ENCODE measurements at places on chromosomes 1 and 21.

- no peak for DNase-seq
Observed at GRCh38 chr1:29117381-29117780, 6.3 kb downstream of the TMEM200B start.

DNA sequence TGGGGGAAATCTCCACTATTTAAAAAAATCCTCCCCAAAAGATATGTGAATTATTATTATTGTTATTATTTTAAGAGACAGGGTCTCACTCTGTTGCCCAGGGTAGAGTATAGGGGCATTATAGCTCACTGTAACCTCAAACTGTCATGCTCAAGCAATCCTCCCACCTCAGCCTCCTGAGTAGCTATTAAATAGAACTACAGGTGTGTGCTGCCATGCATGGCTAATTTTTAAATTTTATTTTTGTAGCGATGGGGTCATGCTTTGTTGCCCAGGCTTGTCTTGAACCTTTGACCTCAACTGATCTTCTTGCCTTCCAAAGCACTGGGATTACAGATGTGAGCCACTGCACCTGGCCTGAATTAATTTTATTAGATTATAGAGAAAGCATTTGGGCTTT lies 116.8 kb downstream of the RABGAP1L start:
- no peak for DNase-seq

- DNase-seq, result no peak
Observed at GRCh38 chr1:35043498-35043897, 11.8 kb upstream of the ZMYM6 start.

DNA sequence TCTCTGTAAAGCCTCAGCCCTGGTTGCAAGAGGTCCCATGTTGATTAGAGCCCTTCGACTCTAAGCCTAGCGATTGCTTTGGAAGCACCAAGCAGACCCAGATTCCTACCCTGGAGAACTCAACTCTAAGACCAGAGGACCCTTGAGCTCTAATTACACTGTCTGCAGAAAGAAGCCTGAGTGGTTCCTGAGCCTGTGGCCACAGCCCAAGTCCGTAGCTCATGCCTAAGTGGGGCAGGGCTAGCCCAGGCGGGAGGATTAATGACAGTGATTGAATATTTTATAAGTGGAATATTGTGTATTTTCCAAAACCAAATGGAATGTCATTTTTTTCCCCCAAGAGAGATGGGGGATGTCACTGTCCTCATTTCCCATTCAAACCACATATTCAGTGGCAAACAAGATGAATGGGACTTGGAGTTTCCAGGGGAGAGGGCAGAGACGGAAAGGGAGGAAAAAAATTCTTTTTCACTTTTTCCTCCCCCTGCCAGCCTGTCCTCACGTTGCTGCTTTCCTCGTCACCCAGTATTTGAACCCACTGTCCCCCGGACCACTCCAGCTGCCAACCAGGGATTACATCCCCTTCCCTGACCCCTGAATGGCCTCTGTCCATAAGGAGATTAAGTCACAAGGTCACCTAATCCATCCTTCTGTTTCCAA lies 79.6 kb upstream of the CTTNBP2NL start:
- DNase-seq, result no peak

DNA sequence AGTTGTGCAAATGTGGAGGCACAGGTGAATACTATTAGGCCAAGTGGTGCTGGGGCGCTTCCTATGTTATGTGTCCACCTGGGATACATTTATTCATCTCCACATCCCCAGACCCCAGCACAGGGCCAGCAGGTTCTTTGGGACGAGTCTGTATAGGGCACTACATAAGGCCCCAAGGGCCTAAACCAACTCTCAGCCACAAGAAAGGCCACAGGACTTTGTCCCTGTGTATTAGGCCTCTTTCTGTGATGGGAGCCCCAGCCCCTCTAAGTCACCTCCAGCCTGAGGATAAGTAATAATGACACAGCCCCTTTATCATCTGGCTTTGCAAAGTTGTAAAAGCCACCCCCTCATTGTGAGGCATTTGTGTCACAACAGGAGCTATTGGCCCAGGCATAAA lies 79.2 kb upstream of the CD1D start:
- DNase-seq, result no peak

DNA sequence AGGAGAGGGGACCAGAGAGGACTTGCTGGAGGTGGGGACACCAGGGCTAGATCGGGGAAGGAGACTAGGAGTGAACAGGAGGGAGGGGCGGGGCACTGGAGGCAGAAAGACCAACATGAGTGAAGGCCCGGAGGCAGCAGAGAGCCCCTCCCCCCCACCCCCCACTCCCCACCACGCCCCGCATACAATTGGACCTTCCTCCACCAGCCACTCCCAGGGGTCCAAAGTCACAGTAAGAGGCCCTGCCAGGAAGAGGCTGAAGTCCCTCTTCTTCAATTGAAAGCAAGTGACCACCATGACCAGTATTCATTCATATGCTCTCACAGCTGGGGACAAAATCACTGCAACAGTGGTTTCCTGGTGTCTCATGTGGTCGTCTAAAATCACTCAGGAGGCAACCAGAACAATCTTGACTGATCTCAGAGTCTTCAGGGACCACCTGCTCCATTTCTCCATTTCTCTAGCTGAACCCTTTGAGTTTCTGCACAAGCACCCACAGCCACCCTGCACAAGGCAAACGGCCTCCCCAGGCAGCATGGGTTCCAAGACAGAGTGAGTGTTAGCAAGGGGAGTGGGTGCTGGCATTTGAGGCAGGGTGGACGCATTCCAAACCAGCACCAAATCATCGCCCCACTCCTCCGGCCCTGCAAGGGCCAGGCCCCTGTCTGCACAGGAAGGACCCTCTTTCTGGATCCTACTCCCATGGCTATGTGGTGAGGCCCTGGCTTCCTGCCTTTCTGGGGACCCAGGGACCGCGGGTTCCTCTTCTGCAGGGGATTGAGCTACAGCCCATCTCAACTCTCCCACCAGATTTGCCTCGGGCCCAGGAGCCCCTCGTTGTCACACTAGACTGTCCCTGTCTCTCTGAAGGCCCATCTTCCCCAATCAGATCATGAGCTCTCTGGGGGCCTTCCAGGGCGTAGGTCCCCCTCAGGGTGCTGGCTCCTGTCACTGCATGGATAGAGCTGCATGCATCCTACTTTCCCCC lies 17.0 kb downstream of the LAPTM5 start:
- DNase-seq, result no peak
